Thoracic aorta (tissue), 2 donors: ENCODE measurements at places on chromosomes 3 and 15.

GRCh38 chr3:79019137-79019923, 748.5 kb downstream of the ROBO1 start:
- no peak for DNase-seq

DNA sequence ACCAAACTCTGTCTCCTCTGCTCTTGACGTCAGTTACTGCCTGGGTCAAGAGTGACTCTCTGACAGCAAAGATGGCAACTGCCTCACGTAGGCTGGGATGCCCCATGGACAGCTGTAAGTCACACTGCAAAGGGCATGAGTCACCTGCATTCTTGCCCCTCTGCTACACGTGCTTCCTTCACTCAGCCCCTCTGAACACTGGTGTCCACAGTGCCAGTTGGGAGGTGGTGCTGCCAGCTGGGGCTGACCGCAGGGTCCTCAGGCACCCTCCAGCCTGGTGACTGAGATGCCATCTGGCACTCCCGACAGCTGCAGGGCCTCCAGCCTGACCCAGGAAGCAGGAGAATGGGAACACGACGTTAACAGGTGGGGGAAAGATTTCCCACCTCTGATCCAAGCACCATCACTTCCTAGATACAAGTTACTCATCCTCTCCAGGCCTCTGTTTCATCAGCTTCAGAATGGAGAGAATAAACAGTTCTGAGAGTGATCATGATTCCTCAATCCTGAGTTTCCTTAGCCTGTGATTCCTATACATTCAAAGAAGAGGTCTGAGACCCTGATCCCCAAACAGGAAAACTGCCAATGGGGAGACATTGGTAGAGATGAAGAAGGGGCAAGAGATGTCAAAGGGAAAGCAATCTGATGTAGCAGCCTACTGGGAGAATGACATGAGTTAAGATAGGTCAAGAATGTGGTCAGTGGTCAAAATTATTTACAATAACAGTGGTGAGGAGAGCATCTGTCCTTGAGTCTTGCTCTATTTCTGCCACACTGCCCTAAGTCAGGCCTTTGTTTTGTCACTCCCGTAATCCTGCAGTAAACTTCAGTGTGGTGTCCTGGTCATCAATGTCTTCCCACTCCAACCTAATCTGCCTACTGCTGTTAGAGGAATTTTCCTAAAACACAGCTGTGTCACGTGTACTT, 86.1 kb upstream of the BCL6 start:
- DNase-seq, result no peak

DNA sequence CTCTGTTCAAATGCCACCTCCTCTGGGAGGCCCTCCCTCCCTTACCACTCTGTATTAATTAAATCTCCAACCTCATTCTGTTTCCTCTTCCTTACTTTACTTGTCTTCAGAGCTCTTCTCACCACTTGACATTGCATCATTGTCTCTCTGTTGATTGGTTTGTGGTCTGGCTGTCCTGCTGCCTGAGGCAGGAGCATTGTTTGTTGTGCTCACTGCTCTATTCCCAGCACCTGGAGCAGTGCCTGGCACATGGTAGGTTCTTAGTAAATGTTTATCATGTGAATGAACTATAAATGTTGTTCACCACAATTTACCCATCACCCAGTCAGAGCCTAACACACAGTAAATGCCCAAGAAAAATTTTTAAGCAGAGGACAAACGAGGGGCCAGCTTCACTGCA, 6.7 kb upstream of the BFSP2 start:
- no peak for DNase-seq

GRCh38 chr3:139770577-139770976, 92.8 kb upstream of the NMNAT3 start:
- no peak for DNase-seq

- DNase-seq, result no peak
Observed at GRCh38 chr15:60966316-60966715, 262.8 kb downstream of the RORA start.

DNA sequence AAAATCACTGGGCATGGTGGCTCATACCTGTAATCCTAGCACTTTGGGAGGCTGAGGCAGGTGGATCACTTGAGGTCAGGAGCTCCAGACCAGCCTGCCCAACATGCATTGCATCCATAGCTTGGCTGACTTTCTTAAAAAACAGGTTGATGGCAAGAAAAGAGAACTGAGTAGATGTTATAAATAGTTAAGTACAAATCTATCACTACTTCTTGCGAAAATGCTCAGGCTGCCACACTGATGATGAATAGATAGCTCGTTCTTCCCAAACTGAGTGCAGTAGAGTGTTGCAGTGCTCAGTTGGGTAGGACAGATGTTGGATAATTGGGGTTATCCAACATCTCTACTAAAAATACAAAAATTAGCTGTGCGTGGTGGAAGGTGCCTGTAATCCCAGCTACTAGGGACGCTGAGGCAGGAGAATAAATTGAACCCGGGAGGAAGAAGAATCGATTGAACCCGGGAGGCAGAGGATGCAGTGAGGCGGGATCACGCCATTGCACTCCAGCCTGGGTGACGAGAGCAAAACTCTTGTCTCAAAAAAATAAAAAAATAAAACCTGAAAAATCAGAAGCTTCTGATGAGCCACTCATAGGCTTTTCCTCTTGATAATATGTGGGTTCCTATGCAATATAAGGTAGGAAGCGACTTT, 1.2 kb downstream of the BTLA start:
- DNase-seq, result no peak

GRCh38 chr15:80739919-80740318, 39.3 kb upstream of the CEMIP start:
- no peak for DNase-seq

GRCh38 chr15:36884936-36885635, 215.3 kb downstream of the MEIS2 start:
- DNase-seq, result no peak
